Stimulated activated CD4-positive, alpha-beta T cell treated with anti-CD3 and anti-CD28 coated beads, Interleukin-12 subunit alpha, Interleukin-12 subunit beta, amount 100 ng/mL, for 24 hours (primary cell): ENCODE measurements at places on chromosomes 12 and 14.

DNA sequence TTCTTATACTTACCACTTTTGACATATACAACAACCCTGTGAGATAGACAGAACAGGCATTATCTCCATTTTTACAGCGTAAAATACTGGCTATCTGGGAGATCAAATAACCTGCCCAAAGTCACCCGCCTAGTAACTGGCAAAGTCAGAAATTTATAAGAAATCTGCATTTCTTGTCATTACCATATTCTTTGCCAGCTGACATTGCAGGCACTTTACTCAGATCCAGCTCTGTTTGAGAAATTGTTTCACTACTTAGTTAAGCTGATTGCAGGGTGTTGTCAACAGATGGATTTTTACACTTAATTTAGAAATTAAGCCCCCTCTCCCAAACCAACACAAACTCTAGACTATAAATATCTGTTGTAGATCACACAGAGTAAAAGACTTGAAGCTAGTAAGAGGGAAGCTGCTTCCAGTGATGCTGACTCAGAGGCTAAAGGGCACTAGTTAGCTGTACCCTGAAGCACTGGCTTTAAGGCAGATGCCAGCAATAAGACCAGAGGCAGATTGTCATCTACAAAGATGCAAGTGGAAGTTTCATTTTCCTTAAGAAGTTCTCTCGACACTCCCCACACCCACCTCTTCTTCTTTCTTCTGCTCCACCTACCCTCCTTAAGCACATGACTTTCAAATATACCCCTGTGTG lies 153.1 kb downstream of the ANO6 start:
- no peak for DNase-seq

DNA sequence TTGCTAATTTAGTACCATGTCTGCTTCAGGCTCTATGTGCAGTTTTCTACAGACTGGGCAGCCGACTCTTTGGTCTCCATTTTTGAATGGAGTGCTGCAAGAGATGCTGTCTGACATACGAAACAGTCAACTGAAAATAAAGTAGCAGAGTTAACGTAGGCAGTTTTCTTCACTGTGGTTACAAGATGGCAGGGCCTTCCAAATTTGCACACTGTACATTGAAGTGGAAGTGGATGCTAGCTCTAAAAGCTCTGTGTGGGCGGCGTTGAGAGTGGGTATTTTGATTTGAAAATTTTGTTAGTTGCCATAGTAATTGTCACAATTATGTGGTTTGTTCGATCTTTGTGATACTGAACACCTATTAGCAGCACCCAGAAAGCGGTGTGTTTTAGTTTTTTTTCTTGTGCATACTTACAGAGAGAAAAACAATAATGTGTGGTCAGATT lies 154.9 kb upstream of the ATP2B1 start:
- DNase-seq, result peak; percentile 26

DNA sequence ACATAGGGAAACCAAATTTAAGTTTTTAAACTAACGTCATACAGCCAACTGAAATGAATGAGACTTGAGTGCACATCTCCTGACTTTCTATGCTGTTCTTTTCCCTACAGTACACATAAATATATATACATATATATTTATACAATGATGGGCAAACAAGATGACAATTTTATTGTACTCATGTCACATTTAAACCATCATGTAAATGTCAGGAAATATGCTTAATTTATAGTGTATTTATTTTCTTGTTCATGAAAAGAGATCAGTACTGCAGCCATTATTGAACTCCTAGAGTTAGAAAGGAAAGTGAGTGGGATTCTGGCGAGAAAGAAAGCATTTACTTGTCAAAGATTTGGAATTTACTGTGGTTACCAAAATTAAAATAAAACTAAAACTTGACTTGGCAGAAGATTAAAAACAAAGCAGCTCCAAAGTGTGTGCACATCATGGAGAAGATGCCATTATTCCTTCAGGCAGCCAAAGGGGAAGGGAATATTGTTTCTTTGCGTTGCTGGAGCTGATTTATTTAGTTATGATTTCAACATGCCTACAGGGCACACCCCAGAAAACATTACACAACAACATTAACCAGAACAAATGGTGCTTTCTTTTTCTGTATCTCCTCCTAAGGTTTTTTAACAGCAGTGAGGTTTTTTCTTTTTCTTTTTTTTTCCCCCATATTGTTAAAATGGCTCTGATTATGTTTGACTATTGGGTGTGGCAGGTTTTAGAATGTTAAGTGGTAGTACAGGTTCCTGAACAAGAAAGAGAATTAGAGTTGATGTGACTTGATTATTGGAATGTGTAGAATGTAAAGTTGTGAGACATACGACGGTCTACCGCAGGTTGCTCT lies 144.6 kb downstream of the RAD51B start:
- no peak for DNase-seq

DNA sequence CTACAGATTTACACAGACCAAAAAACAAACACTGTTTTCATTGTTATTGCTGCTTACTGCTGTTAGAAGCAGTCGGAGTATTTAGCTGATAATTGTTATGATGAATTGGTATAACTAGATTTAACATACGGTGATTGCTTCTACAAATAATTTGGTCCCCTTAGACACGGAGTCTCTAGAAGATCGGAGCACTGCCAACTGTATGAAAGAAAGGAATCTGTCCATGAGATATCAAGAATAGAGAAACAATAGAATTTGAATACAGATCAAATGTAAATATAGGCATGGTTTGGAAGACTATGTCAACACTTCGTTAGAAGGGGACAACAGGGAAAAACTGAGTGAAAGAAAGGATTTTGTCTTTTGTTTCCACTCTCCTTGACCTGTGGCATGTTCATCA lies 110.9 kb downstream of the PPP2R5E start:
- no peak for DNase-seq

- DNase-seq, result no peak
These were observed 16.8 kb upstream of the CHPT1 start for GRCh38 chr12:101680647-101681046.

GRCh38 chr12:59088673-59089072 lies 168.4 kb upstream of the LRIG3 start:
- no peak for DNase-seq

- DNase-seq, result peak; percentile 8
These were observed 139.7 kb downstream of the PRIMA1 start for GRCh38 chr14:93648440-93649168.

DNA sequence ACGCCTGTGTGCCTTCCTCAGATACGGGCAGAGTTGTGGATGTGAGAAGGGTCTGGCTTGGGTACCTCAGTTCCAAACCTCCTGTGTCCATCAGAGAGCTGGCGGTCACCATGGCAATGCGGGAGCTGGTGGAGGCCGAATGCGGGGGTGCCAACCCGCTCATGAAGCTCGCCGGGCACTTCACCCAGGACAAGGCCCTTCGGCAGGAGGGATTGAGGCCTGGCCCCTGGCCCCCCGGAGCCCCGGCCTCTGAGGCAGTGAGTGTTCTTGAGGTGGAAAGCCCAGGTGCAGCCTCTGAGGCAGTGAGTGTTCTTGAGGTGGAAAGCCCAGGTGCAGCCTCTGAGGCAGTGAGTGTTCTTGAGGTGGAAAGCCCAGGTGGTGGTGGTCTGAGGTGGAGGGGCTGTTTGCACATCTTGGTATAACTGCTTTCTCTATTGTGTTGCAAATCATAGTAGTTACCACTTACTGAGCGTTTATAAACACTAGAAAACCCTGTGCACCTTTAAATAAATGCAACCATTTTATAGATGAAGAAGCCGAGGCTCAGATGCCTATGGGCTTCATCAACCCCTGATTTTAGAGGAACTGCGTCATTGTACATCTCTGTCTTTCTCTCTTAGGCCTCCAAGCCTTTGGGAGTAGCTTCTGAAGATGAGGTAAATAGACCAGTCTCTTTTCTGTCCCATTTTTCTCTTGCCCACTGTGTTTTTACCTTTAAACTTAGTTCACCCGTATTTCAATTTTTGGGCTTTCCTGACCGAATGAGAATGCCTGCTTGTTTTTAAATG lies 976 bp downstream of the PEX5 start:
- no peak for DNase-seq

GRCh38 chr12:67964456-67964855 lies 24.8 kb upstream of the IFNG-AS1 start:
- DNase-seq, result no peak

GRCh38 chr12:4119157-4119761 lies 154.3 kb upstream of the CCND2 start:
- no peak for DNase-seq

DNA sequence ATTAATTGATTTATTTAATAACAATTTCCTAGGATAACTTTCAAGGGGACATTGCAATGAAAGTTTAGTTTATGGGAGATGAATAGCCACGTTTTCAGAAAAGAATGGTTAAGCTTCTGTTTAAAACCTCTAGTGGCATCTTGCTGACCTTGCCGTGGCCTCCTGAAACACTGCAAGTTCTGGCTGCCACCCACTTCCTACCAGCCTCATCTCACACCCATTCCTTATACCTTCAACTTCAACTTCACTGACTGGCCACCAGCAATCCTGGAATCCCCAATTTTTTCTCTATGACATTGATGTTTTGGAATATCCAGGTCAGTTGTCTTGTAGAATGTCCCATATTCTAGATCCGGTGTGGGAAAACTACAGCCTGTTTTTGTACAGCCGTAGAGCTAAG lies 5.2 kb upstream of the HELB start:
- no peak for DNase-seq

DNA sequence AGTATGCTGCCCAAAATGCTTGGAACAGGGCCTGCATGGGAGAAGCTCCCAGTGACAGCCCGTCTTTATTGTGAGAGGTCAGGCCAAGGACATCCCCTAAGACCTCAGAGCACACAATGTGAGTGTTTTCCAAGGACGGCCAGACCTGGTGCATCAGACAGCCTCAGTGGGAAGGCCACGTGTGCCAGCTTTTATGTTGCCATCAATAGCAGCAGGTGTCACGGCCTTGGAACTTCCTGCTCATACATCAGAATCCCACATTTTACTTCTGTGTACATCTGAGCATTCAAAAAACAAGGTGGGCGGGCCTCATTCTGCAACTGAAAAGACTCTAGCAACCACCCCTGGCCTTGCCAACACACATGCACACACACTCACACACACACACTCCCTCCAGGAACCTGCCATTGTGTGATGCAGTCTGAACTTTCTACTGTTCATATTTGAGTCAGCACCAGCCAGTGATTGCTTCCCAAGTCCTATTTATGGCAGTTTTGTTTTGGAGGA lies 753.1 kb upstream of the TBX3 start:
- no peak for DNase-seq

GRCh38 chr12:11777962-11778361 lies 128.5 kb downstream of the ETV6 start:
- no peak for DNase-seq

GRCh38 chr12:41962171-41962572 lies 182.5 kb downstream of the GXYLT1 start:
- DNase-seq, result no peak

DNA sequence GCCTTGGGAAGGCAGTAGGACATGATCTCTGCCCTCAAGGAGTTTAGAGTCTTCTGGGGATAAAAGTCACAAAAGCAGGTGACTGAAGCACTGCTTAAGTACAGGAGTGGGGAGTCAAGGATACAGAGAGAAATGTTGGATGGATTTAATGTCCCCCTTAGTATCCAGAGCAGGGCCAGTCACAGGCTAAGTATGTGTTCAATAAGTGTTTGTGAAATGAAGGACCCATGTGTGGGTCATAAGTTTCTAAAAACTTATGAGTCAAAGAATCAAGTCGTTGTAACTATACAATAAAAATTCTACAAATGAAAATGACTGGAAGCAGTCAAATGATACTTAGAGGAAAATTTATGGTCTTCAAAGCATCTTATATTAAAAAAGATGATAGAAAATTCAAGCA lies 25.1 kb downstream of the KRT80 start:
- no peak for DNase-seq

- DNase-seq, result no peak
These were observed 56.7 kb upstream of the AEBP2 start for GRCh38 chr12:19382563-19382962.

GRCh38 chr14:61037215-61037614 lies 56.2 kb downstream of the SLC38A6 start:
- no peak for DNase-seq
